NCI-H1436 treated with DMSO at 0.1 percent for 48 hours (cell line): ENCODE measurements at places on chromosomes 13 and 19.

GRCh38 chr19:35986664-35987570 is 8.1 kb upstream of the SDHAF1 start:
- no peak for DNase-seq

- DNase-seq, result no peak
Measured at GRCh38 chr13:81577601-81578195, 1236.8 kb upstream of the SPRY2 start.

- no peak for DNase-seq
Measured at GRCh38 chr19:6215701-6216235, 64.0 kb downstream of the MLLT1 start.

- DNase-seq, result no peak
Measured at GRCh38 chr19:47183601-47184000, 47.4 kb downstream of the BBC3 start.

GRCh38 chr13:36912369-36912768 is 7.7 kb downstream of the SMAD9 start:
- no peak for DNase-seq

GRCh38 chr19:15684828-15685227 is 11.9 kb downstream of the CYP4F12 start:
- DNase-seq, result no peak

GRCh38 chr13:64884976-64885375 is 2345.2 kb downstream of the PCDH9 start:
- no peak for DNase-seq

GRCh38 chr19:42606660-42607351 is 12.1 kb upstream of the CEACAM8 start:
- DNase-seq, result no peak

DNA sequence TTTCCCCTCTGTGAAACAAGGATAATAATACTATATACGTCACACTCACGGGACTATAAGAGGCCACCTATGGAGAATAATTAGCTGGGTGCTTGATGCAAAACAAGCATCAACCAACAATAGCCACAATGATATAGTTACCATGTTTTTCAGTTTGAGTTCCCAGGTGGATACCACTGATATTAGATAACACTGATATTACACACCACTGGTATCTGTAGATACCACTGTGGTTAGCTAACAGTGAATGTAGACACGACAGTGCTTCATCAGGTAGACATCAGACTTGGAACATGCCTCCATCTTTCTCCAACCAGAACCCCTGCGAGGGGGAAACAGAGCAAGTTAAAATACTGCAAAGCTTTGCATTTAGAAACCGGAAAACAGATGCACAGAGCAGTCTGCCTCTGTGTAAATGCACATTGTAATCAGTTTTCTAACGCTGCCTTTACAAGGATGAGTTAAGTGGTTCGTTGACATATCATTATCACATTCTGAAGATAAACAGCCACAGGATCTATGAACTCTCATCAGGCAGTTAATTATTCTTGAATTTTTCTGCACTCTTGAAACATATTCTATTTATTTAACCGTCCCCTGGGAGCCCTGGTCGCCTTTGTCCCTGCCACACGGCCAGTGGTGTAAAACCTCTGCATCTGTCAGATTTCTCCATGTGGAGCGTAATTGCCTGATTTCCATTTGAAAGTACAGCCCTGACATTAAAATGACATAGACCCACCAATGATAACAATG is 80.7 kb downstream of the RNASEH2B start:
- no peak for DNase-seq

DNA sequence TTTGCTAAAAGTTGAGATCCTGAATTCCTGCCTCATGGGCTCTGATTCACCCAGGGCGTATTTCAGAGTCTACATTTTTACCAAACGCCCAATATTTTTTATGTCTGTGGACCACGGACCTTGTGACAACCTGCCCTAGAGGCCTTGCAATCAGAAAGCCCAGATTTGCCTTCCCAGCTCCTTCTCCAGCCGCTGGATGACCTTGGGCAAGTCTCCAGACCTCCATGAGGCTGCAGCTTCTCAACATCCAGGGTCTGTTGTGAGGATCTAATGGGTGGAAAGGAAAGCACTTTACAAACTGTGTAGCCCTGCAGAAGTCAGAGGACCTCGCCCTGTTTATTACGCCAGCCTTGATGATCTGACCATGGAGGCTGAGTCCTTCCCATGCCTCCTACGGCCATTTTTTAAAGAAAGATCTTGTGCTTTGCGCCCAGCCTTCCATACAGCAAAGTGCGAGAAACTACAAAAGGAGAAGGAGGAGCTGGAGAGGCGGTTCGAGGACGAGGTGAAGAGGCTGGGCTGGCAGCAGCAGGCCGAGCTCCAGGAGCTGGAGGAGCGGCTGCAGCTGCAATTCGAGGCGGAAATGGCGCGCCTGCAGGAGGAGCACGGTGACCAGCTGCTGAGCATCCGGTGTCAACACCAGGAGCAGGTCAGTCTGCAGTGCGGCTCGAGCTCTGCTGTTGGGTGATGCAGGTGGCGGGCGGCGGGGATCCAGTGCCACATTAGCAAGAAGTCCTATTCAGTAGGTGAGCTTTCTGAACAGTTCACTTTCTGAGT is 115.6 kb downstream of the SLC7A1 start:
- no peak for DNase-seq

DNA sequence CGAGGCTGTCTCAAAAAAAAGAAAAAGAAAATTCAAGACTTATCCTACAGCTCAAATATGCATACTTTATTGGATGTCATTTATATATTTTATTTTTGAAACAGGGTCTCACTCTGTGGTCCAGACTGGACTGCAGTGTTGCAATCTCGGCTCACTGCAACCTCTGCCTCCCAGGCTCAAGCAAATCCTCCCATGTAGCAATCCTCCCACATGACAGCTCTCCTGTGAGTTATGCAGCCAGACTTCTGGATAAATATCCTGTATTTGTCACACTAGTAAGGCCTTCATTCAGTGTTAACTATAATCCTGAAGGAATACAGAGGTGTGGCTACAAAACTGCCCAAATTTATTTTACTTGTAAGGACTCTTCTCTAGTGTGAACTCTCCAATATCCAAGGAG is 7.2 kb downstream of the ZNF552 start:
- no peak for DNase-seq

- no peak for DNase-seq
Measured at GRCh38 chr19:42325896-42326771, 699 bp downstream of the MEGF8 start.

GRCh38 chr19:18100710-18101109 is 3.1 kb downstream of the MAST3 start:
- DNase-seq, result no peak
